ENCODE measurements at places on chromosomes 7 and 10.

DNA sequence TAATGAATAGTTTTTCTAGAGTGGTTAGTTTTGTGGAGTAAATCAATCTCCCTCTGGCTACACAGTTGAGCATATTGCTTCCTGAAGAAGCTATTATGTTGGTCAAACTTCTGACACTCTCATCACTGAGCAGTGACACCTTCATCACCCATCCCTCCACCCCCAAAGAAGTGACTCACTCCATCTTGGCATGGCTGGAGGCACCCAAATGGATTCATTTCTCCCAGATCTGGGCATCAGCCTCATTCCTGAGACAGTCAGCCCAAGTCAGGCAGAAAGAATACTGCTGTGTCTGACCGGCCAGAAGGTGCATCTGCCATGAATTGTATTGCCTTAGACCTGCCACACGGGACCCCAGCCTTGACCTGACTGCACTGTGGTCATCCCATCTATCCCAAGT, 117.0 kb upstream of the HABP2 start:
- no peak for DNase-seq

GRCh38 chr10:14617852-14618251, 156.8 kb downstream of the FAM107B start:
- no peak for DNase-seq

DNA sequence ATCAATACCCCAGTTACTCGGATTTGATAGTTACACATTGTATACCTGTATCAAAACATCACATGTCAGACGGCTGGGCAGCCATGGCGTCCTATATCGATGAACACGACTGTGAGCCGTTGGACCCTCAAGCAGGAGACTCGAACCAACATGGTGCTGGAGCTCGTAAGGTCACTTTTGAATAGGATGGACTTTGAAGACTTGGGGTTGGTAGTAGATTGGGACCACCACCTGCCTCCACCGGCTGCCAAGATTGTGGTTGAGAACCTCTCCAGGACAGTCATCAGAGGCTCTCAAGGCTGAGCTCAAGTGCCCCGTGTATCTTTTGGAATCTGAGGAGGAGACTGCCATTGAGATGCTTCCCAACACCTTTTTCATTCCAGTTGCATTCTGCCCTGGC, 1.9 kb upstream of the RINT1 start:
- no peak for DNase-seq

DNA sequence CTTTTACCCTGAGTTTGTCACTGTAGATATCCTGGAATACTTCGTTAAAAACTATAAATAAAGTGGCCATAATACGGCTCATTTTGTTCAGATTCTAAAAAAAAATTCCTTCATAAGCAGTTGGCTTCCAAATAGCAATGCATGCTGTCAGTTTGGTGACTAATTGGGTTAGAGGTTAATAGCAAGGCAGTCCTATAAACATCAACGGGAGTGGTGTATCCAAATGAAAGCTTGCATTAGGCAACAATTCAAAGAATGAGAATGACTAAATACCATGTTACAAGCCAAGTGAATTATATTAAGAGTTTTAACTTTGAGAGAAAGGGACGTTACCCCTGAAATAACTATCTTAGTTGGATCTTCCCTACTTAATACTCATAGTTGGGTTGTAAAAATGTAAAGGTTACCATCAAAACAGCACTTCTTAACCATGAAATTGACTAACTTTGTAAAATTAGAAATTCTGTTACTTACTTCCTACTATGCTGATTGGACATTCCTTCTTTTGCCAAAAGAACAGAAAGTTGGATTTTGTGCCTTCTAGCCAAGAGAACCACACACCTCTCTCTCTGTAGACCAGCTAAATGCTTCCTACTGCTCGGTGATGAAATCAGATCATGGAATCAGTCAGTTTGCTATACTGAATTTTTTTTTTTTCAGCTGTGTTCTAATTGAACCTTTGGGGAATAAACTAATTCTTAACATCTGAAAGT, 98.0 kb downstream of the KAT6B start:
- peak; percentile 75 for DNase-seq

- DNase-seq: no peak
These were observed 210.5 kb downstream of the SEMA3A start for GRCh38 chr7:83984076-83984475.

GRCh38 chr7:75624134-75624832, 114.5 kb downstream of the HIP1 start:
- DNase-seq: no peak

DNA sequence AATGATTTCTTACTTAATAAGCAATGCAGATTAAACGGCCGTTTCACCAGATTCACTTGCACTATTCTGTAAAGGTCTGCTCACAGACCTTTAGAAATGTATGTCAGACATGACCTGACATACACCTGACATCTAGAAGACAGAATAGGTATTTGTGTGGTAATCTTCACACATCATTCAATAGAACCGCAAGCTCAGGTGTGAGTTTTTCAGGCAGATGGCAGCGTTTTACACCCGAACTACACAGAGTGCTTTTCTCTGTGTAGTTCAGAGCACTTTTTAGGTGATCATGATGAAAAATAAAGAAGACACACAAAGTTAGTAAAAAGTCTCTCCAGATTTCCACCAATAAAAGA, 63.2 kb downstream of the PRKCQ start:
- DNase-seq: no peak

DNA sequence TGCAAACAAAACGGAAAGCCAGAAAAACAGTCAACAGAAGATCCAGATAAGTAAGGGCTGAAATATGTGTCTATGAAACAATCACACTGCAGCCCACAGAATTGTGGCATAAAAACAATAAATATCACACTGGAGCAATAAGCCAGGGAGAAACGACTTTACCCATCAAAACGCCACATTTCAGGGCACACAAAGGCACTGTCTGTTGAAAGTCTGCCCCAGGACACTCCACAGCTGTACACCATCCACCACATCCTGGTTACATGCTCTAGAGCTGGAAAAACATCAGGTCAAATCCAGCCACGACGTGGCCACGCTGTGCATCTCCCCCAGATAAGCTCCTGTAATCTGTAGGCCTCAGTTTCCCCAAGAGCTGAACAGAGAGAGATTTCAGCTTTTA, 88.7 kb downstream of the COBL start:
- DNase-seq: no peak

DNA sequence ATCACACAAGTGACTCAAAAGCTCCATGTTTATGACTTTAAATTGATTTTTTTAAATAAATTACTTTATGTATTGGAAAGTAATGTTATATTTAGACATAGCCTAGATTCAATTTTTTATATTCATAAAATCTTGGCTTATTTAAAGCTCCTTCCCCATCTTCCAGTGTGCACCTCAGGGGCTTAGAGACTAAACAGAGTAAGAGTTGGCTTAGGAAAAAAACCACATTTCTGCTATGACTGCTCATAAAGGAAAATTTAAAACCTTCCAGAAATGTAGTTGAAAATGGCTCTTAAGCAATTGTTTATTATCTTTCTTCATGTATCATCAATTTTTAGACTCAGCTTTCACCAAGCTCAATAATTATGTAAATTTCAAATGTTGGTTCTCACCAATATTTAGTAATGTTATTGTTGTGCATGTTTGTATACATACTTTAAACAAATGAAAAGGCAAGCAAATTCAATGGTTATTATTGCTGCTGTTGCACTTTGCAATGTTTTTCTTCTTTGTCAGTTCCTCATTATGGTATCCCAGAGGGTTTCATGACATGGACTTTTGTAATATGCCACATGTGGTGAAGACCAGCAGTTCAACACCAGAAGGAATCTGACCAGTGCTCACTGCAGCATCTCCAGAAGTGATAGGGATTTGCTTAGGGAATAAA, 700.1 kb upstream of the ANKRD30A start:
- no peak for DNase-seq

GRCh38 chr10:75639736-75640135, 208.3 kb downstream of the LRMDA start:
- no peak for DNase-seq
